NCI-H1105 (cell line): ENCODE measurements at places on chromosomes 16 and 17.
A peak's percentile ranks its signal among the peaks of the same experiment; 100 is the strongest.

DNA sequence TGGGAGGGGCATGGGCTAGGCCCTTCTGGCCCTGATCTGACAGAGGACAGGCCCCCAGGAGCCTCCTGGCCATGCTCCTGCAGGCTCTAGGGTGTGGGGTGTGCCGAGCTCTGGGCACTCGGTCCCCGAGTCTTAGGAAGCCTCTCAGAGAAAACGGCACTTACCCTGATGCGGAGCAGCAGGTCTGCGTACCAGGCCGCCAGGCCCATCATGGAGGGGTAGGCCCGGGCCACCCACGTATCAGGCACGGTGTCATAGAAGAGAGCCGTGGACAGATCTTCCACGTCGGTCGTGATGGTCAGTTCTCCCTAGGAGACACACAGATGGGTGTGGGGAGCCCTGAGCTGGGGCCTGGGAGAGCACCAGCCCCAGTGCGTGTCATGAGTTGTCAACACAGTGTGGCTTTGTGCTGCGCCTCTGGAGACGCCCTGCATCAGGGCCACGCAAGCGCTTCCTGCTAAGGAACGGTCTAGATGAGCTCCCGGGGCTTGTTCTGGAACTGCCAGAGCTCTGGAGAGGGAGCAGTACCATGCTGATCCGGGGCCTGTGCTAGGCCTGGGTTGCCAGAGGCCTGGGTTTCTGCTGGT, 47.9 kb downstream of the PGS1 start:
- DNase-seq = no peak

DNA sequence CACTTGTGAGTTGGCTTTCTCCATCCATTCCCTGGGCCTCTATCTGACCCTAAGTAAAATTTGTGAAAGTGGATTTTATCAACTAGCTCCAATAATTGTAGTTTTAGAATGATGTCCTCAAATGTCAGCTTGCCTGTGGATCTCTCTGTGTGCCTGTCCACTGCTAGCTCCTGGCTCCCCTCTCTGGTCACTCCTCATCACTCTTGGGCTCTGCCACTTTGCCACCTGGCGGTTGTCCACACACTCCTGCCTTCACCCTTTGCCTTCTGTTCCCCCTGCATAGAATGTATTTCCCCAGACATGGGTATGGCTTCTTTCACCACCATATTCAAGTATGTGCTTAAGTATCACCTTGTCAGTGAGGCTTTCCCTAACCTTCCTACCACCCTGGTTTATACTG, 19.8 kb downstream of the ANKFN1 start:
- no peak for DNase-seq

DNA sequence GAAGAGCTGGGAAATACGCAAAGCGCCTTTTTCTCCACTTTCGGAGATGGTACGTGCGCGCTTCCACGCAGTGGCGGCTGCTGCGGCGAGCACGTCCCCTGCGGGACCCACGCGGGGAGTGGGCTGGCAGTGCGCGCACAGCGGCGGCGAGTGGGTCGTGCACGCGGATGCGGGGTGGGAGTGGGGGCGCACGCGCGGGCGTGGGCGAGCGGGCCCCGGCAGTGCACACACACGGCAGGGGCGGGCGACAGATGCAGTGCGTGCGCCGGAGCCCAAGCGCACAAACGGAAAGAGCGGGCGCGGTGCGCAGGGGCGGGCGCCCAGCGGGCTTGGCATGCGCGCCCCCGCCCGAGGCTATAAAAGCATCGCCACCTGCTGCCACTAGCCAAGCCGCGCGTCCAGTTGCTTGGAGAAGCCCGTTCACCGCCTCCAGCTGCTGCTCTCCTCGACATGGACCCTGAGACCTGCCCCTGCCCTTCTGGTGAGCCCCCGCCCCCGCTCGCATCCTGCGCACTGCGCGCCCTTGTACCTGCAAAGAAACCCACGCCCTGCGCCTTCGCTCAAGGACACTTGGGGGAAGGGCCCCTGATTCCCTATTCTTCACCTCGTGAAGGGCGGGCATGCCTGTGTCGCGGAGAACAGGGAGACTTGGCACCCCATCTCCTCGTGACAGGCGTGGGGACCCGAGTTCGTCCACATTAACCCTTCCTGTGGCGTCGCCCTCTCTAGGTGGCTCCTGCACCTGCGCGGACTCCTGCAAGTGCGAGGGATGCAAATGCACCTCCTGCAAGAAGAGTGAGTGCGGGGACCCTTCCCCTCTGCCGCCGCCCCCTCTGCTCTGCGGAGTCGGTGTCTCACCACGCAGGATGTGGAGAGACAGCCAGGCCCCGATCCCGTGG, at the start of gene MT3:
Gene MT3 (plus strand): TSS at position 388 of the 899 bp plus-strand sequence. CDS start 63 bp downstream, at position 451.
- peak; percentile 75 for DNase-seq

DNA sequence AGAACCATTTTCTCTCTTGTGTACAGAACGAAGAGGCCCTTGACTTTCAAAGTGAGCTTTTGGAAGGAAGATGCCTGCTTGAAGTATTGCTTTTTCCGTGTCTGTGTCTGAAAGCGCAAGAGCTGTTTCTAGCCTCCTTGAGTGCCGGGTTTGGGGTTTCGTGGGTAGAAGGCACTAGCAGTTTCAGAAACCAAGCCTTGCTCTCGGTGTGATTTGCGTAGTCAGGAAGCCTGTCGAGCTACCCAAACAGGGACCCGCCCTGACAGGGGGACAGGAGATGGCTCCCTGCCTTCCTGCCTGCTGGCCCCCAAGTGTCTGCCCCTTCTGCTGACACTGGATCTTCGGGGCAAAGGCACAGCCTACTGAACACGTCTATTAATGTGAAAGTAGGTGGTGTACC, 322.0 kb downstream of the MAF start:
- no peak for DNase-seq

GRCh38 chr16:57190136-57190535, 4.0 kb downstream of the RSPRY1 start:
- no peak for DNase-seq

- no peak for DNase-seq
Observed at GRCh38 chr16:4373356-4373908, 1.8 kb downstream of the VASN start.
